Psoas muscle (tissue), 8 donors: ENCODE measurements at places on chromosomes 13 and 19.

GRCh38 chr19:16834747-16835146, 5.5 kb downstream of the SIN3B start:
- DNase-seq: no peak

- no peak for DNase-seq
Measured at GRCh38 chr13:86692291-86692690, 893.1 kb upstream of the SLITRK6 start.

- peak; percentile 80 for DNase-seq
Measured at GRCh38 chr13:113904411-113904810, 40.5 kb upstream of the GAS6 start.

- no peak for DNase-seq
Measured at GRCh38 chr13:50932091-50932490, 22.5 kb downstream of the RNASEH2B start.

DNA sequence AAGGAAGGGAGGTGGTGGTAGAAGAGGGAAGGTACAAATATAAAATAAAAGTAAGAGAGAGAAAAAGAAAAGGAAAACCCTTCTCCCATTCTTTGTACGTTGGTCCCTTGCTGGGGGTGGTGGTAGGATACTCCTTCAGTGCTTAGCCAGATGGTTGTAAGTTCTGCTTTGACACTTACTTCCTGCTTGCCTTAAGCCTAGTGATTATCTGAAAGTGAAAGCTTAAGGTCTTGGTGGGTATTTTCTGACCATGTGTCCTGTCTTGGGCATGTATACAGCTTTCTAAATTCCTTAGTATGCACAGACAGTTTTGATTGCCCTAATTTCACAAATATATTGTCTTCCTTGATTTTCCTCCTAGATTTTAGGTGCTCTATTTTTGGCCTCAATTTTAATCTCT, 314.8 kb downstream of the PCDH17 start:
- DNase-seq: no peak

GRCh38 chr19:42270346-42271044, 1.4 kb downstream of the CIC start:
- peak; percentile 56 for DNase-seq

DNA sequence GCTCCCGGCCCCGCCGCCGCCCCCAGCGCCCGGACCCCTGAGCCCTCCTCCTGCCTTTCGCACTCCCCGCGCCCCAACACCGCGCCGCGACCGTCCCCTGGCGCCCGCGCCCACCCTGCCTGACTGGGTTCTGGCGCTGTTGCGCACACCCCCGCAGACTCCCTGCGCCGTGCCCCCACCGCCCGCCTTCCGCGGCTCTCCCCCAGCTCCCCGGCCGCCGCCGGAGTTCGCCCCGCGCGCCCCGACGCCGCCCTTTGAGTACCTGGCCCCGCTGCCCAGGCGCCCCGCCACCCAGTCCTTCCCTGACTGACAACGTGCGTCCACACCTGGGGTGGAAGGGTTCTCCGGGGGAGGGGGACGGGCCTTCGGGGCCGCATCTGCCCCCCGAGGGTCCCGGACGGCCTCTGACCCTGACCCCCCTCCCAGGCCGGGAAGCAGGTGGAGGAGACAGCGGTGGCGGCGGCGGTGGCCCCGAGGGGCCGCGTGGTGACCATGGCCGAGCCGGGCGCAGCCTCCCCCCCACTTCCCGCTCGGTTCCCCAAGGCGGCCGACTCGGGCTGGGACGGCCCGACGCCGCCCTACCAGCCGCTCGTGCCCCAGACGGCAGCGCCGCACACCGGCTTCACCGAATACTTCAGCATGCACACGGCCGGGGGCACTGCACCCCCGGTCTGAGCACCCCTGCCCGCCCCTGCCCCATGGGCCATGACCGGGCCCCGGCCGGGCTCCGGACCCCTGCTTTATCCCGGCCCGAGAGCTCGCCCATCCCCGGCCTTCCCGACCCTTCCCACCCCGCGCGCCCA, 1.4 kb upstream of the MEGF8 start:
- no peak for DNase-seq

GRCh38 chr13:52738719-52739467, 727 bp downstream of the CNMD start:
- no peak for DNase-seq

- DNase-seq: no peak
Measured at GRCh38 chr13:36875431-36875830, 44.6 kb downstream of the SMAD9 start.

GRCh38 chr19:44800461-44800860, 8.4 kb upstream of the BCAM start:
- peak; percentile 92 for DNase-seq

DNA sequence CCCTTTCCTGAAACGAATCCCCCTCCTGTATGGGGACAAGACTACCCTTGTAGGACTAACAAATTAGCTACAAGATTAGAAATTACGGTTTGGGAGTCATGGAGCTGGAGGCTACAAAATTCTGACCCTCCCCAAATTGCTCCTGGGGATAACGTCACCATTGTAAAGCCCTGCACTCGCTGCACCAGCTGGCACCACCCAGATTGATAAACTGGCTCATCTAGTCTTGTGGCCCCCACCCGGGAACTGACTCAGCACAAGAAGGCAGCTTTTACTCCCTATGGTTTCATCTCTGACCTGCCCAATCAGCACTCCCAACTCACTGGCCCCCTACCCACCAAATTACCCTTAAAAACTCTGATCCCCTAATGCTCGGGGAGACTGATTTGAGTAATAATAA, 150.6 kb upstream of the TSC22D1 start:
- no peak for DNase-seq

DNA sequence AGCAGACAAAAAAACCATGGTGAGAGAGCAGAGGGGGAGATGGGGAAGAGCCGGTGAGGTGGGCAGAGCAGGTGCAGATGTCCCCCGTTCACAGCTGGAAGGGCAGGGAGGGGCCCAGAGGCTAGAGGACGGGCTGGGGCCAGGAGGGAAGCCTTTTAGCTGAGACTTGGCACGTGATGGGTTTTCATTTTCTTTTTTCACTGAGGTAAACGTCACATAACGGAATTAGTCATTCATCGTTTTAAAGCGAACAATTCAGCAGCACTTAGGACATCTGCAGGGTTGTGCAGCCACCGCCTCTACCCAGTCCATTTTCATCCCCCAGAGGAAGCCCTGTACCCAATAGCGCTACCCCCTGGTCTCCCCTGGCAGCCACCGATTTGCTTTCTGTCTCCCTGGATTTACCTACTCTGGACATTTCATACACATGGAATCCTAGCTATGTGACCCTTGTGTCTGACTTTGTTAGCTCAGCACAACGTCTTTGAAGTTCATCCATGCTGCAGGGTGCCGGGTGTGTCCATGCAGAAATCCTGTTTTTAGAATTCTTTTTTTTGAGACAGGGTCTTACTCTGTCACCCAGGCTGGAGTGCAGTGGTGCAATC, 16.0 kb upstream of the EMC10 start:
- no peak for DNase-seq

- DNase-seq: no peak
Measured at GRCh38 chr19:871446-872265, 12.2 kb downstream of the CFD start.

DNA sequence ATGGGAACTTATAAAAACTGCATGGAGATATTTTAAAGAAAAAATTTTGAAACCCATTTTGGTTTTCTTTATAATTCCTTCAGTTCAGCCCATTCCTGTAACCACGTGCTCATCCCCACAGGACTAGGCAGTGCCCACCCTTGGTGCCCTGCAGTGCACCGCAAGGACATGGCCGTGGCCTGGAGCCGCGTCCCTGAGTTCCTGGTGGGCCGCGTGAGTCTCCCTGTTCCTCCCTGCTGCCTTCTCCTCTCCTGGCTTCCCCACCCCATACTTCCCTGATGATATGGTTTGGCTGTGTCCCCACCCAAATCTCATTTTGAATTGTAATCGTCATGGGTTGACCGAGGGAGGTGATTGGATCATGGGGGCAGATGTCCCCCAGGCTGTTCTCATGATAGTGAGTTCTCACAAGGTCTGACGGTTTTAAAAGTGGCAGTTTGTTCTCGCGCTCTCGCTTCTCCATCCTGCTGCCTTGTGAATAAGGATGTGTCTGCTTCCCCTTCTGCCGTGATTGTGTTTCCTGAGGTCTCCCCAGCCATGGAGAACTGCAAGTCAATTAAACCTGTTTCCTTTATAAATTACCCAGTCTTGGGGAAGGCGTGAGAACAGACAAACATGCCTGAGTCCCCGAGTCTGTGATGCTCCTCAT, 31.6 kb upstream of the TFDP1 start:
- DNase-seq: no peak

DNA sequence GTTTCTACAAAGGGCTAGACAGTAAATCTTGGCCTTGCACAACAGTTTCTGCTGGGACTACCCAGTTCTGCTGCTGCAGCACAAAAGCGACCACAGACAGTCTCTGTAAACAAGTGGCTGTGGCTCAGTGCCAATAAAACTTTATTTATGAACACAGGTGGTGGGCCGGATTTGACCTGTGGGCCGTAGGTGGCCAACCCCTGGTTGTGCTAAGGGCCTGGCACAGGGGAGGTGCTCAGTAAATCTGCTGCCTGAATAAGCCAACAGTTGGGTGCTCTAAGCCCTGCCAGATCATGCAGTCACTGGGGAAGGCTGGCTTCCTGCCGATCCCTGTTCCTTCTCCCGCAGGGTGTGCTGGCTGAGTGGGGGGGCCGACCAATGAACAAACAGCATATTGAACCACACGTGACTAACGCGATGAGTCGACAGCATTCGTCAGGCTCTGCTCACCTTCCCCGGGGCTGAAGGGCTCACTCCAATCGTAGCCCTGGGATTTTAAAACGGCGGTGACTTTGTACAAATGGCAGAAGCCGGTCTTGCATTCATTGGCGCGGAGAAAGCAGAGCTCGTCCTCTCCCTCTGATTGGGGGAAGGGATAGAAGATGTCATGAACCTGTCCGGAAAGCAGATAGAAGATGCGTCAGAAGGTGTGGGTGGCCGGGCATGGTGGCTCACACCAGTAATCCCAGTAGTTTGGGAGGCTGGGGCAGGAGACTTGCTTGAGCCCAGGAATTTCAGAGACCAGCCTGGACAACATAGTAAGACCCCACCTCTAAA, 24.3 kb upstream of the MYDGF start:
- peak; percentile 89 for DNase-seq

GRCh38 chr19:2494447-2495129, 18.7 kb downstream of the GADD45B start:
- DNase-seq: peak; percentile 83
